NCI-H510A treated with DMSO at 0.1 percent for 48 hours (cell line): ENCODE measurements at places on chromosomes 1 and 21.

DNA sequence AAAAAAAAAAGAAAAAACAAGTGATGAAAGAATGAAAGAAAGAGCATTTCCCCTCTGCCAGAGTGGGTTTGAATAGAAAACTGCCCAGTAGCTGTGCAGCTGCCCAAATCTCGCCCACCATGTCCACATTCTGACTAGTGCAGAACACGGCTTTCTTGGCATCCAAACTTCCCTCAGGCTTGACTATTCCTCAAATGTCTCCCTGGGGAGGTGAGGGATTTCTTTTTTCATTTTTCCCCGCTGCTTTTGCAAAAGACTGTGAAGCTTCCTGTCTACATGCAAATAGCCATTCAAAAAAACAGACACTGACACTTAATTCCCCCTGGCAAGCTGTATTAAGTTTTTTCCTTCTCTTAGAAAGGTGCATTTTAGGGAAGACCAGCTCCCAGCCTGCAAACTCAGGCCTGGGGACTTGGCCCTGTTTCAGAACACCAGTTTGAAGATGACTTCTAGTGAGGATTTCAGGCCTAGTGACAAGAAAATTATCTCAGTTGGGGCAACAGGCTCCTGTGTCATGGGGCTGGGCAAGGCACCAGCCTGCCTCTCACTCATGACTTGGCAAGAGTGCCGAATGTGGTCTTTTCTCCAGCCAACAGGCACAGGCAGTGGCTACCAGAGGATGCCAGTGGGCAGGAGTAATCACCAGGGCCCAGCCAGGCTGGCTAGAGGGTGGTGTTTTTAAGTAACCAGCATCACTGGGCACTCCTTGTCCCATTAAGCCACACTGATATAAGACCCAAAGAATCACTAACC is 178.1 kb upstream of the NFIA start:
- no peak for DNase-seq

DNA sequence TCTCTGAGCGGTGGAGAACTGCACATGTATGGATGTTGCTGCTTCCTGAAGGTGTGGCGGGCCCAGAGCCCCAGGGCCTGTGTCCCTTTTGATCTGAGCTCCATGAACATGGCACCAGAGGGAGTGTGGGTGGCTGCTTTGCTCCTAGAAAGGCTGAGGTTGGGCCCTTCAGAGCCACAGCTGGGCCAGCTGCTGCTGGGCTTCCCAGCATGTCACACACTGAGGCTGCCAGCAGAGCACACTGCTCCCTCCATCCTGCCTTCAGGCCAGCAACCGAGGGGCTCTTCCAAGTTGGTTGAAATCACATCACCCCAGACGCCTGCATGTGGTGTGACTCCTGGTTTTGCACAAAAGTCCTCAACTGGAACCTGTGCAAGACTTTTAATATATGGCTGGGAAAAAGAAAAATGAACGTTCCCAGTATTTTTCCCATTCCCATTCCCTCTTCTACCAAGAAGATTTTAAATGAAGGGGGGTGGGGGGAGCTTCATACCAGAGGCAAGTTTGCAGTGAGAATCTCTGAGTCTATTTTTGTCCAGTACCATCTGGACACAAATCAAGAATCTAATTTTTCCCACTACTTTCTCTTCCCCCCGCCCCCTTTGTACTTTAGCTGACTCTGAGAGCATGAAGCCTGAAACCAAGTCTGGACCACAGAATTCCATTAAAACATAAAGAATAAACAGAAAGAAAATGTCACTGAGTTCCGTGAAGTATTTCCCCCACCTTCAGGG is 26.2 kb upstream of the NGF start:
- DNase-seq = no peak

- no peak for DNase-seq
Observed at GRCh38 chr1:56897150-56898004, 42.8 kb downstream of the C8A start.

- no peak for DNase-seq
Observed at GRCh38 chr21:46160657-46160906, 5.2 kb upstream of the FTCD start.

GRCh38 chr1:27349784-27350662 is 8.2 kb downstream of the SYTL1 start:
- peak; percentile 57 for DNase-seq

- no peak for DNase-seq
Observed at GRCh38 chr1:99004254-99004860, 304 bp downstream of the PLPPR5 start.

DNA sequence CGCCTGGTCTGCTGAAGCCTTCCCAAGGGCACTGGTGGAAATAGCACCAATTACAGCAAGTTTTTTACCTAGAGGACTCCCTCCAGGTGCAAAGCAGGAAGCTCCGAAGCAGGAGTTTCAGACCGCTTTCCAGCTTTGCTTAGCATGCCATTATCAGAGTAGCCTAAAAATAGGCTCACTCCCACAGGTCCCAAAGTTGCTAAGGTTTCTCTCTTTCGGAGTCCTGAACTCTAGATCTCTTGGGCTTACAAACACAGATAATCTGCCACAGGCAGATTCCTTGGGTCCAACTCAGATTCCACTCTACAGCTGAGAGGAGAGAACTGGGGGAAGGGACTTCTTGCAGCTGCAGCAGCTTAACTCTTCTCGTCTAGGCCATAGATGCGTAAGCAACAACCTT is 22.5 kb downstream of the ZMYND12 start:
- no peak for DNase-seq

DNA sequence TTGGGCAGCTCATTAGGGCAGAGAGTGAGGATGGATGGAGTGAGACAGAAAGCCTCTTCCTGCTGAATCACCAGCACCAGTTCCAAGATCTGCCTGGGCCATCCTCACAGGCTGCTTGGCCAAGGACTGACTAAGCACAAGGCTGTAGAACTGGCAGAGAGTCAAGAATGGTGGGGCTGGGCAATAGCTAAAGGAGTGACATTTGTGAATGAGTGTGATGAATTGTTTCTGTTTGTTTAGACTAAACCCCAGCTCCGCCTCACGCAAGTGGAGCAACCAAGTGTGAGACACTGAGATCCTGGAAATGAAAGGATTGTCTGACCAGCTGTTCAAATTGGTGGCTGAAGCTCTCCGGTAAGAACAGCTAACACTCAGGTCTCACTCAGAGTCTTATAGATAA is 38.6 kb downstream of the BRINP2 start:
- DNase-seq = peak; percentile 95

GRCh38 chr1:183417772-183418491 is at the start of gene NMNAT2:
TSS of gene NMNAT2 (minus strand) at chr1:183418380. CDS start at chr1:183418267, 113 bp downstream.
- peak; percentile 33 for DNase-seq
